ENCODE measurements at places on chromosomes 3 and 15.

GRCh38 chr15:84772467-84772866, 24.1 kb downstream of the ZNF592 start:
- H3K27me3 ChIP-seq, result no peaks in the 10 kb centered on the region
- H3K4me3 ChIP-seq, result no peak overlapping the region
- peaks cover 32% of the 10 kb centered on the region for H3K4me1 ChIP-seq
- H3K36me3 ChIP-seq, result peaks cover 11% of the 10 kb centered on the region
- H3K27ac ChIP-seq, result no peak overlapping the region

GRCh38 chr15:27847775-27848710, 251.1 kb downstream of the OCA2 start:
- DNase-seq, result no peak
- no peak overlapping the region for H3K27ac ChIP-seq
- H3K27me3 ChIP-seq, result no peaks in the 10 kb centered on the region
- no peaks in the 10 kb centered on the region for H3K4me1 ChIP-seq
- no peaks in the 10 kb centered on the region for H3K36me3 ChIP-seq

- no peaks in the 10 kb centered on the region for H3K27me3 ChIP-seq
- no peak for DNase-seq
- no peak overlapping the region for H3K4me3 ChIP-seq
- no peaks in the 10 kb centered on the region for H3K36me3 ChIP-seq
- no peak overlapping the region for H3K27ac ChIP-seq
Measured at GRCh38 chr3:169403855-169404519, 259.5 kb downstream of the MECOM start.

DNA sequence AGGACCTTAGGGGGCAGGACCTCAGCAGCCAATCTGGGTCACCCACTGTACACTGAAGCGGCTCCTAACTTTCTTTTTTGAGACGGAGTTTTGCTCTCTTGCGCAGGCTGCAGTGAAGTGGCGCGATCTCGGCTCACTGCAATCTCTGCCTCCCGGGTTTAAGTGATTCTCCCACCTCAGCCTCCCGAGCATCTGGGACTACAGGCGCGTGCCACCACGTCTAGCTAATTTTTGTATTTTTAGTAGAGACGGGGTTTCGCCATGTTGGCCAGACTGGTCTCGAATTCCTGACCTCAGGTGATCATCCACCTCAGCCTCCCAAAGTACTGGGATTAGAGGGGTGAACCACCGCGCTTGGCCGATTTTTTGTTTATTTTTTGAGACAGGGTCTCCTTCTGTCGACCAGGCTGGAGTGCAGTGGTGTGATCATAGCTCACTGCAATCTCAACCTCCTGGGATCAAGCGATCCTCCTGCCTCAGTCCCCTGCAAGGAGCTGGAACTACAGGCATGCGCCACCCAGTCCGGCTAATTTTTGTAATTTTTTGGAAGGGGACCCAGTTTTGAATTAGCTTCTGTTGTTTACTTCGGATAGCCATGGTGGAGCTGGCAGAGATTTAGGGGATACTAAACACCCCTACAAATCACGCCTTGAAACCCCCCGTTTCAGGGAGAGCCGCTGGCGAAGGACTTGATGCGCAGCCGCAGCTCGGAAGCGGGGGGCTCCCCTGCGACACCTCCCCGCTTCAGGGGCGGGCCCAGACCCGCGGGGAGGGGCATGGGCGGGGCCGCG, 1.5 kb upstream of the CLK3 start:
- peaks cover 26% of the 10 kb centered on the region for H3K4me1 ChIP-seq
- no peak for DNase-seq
- H3K36me3 ChIP-seq, result no peaks in the 10 kb centered on the region
- no peaks in the 10 kb centered on the region for H3K27me3 ChIP-seq
- peak overlapping the region; percentile 54 for H3K27ac ChIP-seq

GRCh38 chr3:118792191-118792590, 242.5 kb downstream of the IGSF11 start:
- no peak overlapping the region for H3K27ac ChIP-seq
- no peak overlapping the region for H3K4me3 ChIP-seq
- no peaks in the 10 kb centered on the region for H3K36me3 ChIP-seq
- no peaks in the 10 kb centered on the region for H3K4me1 ChIP-seq
- peaks cover 8% of the 10 kb centered on the region for H3K27me3 ChIP-seq

GRCh38 chr3:152222327-152222726, 46.4 kb upstream of the MBNL1 start:
- H3K27ac ChIP-seq, result peak overlapping the region; percentile 77
- no peak for DNase-seq
- no peaks in the 10 kb centered on the region for H3K36me3 ChIP-seq
- H3K4me1 ChIP-seq, result peaks cover 72% of the 10 kb centered on the region
- H3K4me3 ChIP-seq, result peak overlapping the region; percentile 42

DNA sequence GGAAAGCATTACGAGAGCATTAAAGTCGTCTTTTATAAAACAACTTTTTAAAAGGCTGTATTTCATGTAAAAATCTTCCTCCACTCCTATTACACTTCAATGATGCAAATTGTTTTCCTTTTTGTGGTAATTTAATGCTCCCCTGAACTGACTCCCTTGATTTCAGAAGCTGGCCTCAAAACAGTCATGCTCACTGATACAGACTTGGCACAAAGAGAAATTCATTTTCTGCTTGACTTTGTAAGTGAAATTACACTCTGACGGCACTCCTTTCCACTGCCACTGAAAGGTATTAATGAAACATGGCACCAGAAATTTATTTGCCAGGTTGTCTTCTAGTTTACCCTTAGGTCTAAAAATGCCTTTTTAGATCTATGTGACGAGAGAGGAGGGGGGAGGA, 215.5 kb downstream of the LRRC3B start:
- H3K27ac ChIP-seq, result no peak overlapping the region
- H3K36me3 ChIP-seq, result no peaks in the 10 kb centered on the region
- no peaks in the 10 kb centered on the region for H3K27me3 ChIP-seq
- no peaks in the 10 kb centered on the region for H3K4me1 ChIP-seq
- no peak overlapping the region for H3K4me3 ChIP-seq

GRCh38 chr3:25420147-25420546, 7.9 kb upstream of the RARB start:
- no peak overlapping the region for H3K4me3 ChIP-seq
- DNase-seq, result no peak
- no peaks in the 10 kb centered on the region for H3K36me3 ChIP-seq
- H3K27me3 ChIP-seq, result peaks cover 4% of the 10 kb centered on the region
- no peaks in the 10 kb centered on the region for H3K4me1 ChIP-seq

- no peaks in the 10 kb centered on the region for H3K4me1 ChIP-seq
- no peak overlapping the region for H3K27ac ChIP-seq
- no peak overlapping the region for H3K4me3 ChIP-seq
- no peaks in the 10 kb centered on the region for H3K27me3 ChIP-seq
- DNase-seq, result no peak
Measured at GRCh38 chr3:127667119-127667681, 5.6 kb upstream of the ABTB1 start.

GRCh38 chr3:58042947-58043707, 34.9 kb downstream of the FLNB start:
- H3K27me3 ChIP-seq, result no peaks in the 10 kb centered on the region
- peaks cover 23% of the 10 kb centered on the region for H3K4me1 ChIP-seq
- no peak overlapping the region for H3K4me3 ChIP-seq
- no peak overlapping the region for H3K27ac ChIP-seq

DNA sequence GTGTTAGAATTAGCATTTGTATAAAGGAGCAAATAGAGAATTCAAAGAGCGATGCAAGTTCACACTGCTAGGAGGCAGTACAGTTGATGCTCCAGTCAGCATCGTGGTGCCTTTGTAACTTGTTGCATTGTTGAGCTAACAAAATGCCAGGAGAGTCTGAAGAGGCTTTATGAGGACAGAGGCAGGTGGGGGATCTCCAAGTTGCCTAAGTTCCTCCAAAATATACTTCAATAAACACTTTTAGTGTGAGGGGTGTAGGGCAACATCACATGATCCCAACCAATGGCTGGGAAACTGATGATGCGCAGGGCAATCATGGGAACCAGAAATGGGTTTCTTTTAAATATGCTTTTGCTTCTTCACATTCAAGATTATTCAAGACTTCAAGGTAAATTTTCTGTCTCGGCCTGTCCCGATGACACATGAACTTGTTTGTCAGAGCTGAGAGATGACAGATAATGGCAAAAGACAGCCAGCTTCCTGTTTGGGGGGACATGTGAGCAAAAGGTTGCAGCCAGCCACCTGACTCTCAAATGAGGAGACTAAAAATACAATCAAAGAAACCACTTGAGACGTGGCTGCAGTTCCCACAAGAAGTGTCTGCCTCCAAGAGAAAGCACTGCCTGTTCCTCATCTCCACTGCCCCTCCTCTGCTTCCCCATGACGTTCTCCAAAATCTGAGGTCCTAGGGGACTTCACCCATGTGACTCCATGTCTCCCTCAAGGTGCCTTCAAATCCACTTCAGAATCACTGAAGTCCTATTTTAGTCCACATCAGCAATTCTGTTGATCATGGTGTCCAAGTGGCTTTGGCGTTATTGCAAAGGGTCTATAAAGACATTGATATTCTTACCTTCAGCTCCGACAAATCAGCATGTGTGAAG, 39.3 kb downstream of the KLHL6 start:
- peak; percentile 73 for DNase-seq
- H3K4me1 ChIP-seq, result peaks cover 75% of the 10 kb centered on the region
- H3K27me3 ChIP-seq, result no peaks in the 10 kb centered on the region
- H3K36me3 ChIP-seq, result peaks cover 36% of the 10 kb centered on the region
- H3K4me3 ChIP-seq, result no peak overlapping the region

GRCh38 chr3:163671201-163671600, 1407.1 kb downstream of the SI start:
- no peaks in the 10 kb centered on the region for H3K4me1 ChIP-seq
- H3K4me3 ChIP-seq, result no peak overlapping the region
- no peaks in the 10 kb centered on the region for H3K36me3 ChIP-seq

DNA sequence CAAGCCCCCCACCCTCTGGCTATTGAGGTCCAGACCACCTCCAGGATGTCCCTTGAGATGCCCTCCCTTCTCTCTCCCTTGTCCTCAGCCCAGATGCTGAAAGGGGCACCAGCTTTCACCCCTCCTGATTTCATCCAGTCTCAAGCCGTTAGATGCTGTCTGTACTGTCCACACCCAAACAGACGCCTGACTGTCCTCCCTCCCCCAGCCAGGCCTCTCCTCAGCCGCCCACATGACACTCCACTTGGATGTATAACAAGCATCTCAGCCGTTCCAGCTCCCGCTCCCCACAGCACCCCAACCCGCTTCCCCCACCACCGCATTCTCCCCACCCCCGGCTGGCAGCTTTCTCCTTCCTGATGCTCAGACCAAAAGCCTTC, 25.0 kb upstream of the CYP11A1 start:
- H3K4me3 ChIP-seq, result no peak overlapping the region
- H3K27me3 ChIP-seq, result no peaks in the 10 kb centered on the region
- H3K27ac ChIP-seq, result peak overlapping the region; percentile 77
- H3K36me3 ChIP-seq, result no peaks in the 10 kb centered on the region
- peaks cover 55% of the 10 kb centered on the region for H3K4me1 ChIP-seq

DNA sequence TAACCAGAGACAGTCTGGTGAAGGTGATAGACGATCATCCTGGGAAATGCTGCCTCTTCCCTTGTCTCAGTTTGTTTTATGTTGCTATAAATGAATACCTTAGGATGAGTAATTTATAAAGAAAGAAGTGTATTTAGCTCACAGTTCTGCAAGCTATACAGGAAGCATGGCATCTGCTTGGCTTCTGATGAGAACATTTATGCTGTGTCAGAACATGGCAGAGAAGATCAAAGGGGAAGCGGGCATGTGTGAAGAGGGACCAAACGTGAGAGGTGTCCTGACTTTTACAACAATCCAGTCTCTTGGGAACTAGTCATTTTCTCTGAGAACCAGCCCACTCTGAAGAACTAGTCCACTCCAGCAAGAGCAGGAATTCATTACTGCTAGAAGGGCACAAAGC, 9.6 kb downstream of the CMC1 start:
- H3K27ac ChIP-seq, result no peak overlapping the region
- peaks cover 8% of the 10 kb centered on the region for H3K36me3 ChIP-seq
- H3K4me3 ChIP-seq, result no peak overlapping the region
- peaks cover 52% of the 10 kb centered on the region for H3K4me1 ChIP-seq
- no peak for DNase-seq

- H3K27ac ChIP-seq, result peak overlapping the region; percentile 87
- H3K27me3 ChIP-seq, result peaks cover 2% of the 10 kb centered on the region
- H3K4me3 ChIP-seq, result no peak overlapping the region
- H3K36me3 ChIP-seq, result no peaks in the 10 kb centered on the region
- H3K4me1 ChIP-seq, result peaks cover 21% of the 10 kb centered on the region
- DNase-seq, result peak; percentile 62
Measured at GRCh38 chr3:87333393-87333892, 57.1 kb upstream of the POU1F1 start.

DNA sequence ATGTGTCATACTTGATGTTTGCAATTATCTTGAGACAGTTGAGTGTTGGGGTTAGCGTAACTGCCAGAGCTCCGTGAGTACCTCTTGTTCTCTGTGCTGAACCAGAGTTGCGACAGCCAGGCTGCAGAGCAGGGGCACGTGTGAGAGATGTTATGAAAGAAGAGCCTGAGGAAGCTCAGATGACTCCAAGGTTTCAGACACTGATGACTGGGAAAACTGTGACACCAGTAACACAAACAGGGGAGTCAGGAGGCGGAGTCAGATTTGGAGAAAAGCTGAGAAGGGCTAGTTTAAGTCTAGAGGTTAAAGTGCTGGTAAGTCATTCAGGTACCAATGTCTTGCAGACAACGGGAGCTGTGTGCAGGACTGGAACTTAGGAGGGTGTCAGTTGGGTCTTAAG, 45.0 kb downstream of the BLM start:
- H3K27ac ChIP-seq, result no peak overlapping the region
- no peaks in the 10 kb centered on the region for H3K4me1 ChIP-seq
- peaks cover 42% of the 10 kb centered on the region for H3K36me3 ChIP-seq
- no peak for DNase-seq
- H3K4me3 ChIP-seq, result no peak overlapping the region

DNA sequence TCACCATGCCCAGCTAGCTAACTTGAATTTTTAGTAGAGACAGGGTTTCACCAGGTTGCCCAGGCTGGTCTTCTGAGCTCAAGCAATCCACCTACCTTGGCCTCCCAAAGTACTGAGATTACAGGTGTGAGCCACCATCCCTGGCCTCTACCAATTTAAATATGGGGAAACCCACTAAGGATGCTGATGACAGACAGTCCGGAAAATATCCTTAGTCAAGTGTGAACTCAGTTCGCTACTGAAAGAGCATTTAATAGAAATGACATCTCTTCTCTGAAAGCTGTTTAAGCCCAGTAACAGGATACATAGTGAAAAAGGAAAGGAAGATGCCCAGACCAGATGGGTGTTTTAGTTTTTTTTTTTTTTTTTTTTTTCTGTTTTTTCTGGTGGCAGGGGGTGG, 7.7 kb upstream of the GRAMD2A start:
- no peaks in the 10 kb centered on the region for H3K27me3 ChIP-seq
- peak overlapping the region; percentile 79 for H3K27ac ChIP-seq
- peaks cover 91% of the 10 kb centered on the region for H3K36me3 ChIP-seq
- no peak for DNase-seq
- peaks cover 44% of the 10 kb centered on the region for H3K4me1 ChIP-seq

- H3K4me1 ChIP-seq, result peaks cover 61% of the 10 kb centered on the region
- no peak overlapping the region for H3K27ac ChIP-seq
- H3K27me3 ChIP-seq, result no peaks in the 10 kb centered on the region
Measured at GRCh38 chr15:63797901-63798300, 35.8 kb downstream of the HERC1 start.

DNA sequence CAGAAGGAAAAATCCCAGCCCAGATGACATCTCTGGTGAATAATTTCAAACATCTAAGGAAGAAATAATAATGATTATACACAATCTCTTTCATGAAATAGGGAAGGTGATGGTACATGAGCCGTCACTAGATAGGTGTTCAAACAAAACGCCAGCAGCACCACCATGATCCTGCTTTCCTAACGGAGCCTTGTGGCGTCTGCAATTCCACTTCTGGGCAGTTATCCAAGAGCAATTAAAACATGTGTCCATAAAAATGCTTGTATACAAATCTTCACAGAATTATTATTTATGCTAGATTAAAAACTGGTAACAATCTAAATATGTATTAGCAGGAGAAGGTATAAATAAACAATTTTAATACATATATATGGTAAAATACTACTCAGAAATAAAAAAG, 33.7 kb downstream of the RTP4 start:
- H3K4me1 ChIP-seq, result no peaks in the 10 kb centered on the region
- no peak for DNase-seq
- no peak overlapping the region for H3K4me3 ChIP-seq
- H3K36me3 ChIP-seq, result no peaks in the 10 kb centered on the region
